Transverse colon (tissue), 4 donors: ENCODE measurements at places on chromosomes 3 and 15. TPM values are rescaled to one million over a fixed set of nuclear protein-coding genes. Genes with fewer than 3 reads are reported as not detected.

The EOMES gene
- not detected for total RNA-seq

The FOXB1 gene
- total RNA-seq = not detected

- DNase-seq = no peak
Observed at GRCh38 chr3:126463521-126463920, 12.2 kb downstream of the ZXDC start.

DNA sequence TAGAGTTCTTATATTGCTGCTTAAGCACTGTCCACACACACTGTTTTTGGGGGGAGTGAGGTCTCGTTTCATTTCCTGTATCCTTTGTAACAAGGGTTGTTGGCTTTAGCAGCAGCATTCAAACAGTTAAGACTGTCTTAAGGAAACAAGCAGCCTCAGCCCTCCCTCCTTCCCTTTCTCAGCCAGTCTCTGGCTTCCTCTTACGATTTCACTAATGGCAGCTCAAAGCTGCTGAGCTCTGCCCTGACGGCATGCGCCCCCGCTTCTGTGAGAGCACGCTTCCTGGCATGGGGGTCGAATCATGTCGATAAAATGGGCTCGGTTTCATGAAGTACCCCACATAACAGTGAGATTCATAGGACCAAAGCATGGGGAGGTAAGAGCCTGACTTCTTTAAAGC lies 105.0 kb downstream of the KLHL25 start:
- peak; percentile 56 for DNase-seq

- DNase-seq = no peak
Observed at GRCh38 chr3:9881441-9881840, 1.4 kb upstream of the CIDEC start.

GRCh38 chr15:72182673-72183072 lies 14.9 kb downstream of the GRAMD2A start:
- DNase-seq = no peak
